ENCODE measurements at places on chromosomes 7 and 10.

DNA sequence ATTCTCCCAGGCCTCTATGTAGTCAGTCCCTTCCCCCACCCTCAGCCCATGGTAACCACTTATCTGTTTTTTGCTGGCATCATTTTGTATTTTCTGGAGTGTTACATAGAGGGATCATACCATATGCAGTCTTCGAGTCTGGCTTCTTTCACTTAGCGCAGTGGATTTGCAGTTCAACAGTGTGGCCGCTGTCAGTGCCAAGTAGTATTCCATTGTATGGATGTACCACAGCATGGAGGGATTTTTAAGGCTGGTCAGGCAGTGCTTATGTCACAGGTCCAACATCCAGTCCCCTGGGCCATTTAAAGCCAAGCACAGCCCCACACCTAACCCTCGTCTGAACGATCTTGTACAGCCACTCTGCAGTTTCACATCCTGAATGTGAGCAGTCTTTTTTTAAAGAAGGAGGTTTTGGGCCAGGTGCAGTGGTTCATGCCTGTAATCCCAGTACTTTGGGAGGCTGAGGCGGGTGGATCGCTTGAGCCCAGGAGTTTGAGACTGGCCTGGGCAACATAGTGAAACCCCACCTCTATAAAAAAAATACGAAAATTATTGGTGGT lies 121.8 kb downstream of the CUX1 start:
- DNase-seq: no peak

DNA sequence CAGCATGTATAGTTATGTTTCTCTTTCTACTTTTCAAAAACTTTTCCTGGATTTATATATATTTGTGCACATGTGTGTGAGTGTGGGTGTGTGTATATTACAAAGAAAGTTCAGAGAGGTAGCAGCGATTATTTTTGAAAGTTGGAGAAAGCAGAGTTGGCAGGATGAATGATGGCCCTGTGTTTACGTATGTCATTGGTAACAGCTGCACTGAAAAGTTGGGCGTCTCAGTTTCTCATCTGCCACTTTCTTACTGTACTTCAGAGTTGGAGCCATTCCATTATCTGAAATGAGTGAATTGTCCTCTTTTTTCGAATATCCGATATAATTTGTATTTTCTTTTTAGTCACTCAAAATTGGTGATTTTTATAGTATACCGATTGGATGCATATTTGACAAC lies 172.2 kb downstream of the CDK14 start:
- no peak for DNase-seq

- no peak for DNase-seq
These were observed 32.4 kb downstream of the NSUN6 start for GRCh38 chr10:18619016-18619415.

DNA sequence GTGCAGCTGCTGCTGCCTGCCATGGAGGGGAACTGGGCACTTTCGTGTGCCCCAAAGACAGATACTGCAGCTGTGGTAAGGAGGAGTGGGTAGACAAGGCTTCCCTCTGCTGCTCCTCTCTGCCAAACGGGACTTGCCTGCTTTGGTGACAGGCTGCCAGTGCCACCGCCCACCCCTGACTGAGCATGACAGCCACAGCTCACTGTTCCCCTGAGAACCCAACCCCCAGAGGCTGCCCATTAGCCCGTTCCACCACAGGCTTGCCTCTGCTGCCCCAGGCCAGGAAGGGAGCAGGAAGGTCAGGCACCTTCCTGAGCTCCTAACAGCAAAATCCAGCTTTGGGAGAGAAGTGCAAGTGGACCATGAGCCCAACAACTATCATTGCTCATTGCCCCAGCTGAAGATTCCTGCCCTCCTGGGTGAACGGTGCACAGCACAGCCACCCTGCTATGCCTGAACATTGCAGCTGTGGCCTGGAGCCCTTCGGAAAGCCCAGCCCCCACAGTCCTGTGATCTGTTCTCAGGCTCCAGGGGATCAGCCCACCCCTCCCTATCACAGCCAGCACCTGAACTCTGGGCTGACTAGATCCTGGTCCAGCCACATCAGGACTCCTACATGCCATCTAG lies 58.7 kb upstream of the ANTXRL start:
- DNase-seq: peak; percentile 13

GRCh38 chr7:92898798-92899197 lies 62.4 kb upstream of the CDK6 start:
- DNase-seq: no peak

All from activated CD4-positive, alpha-beta T cell treated with anti-CD3 and anti-CD28 coated beads for 36 hours (primary cell).